Activated effector memory CD4-positive, alpha-beta T cell treated with Interleukin-2 at 50 U/mL for 16 hours (primary cell): ENCODE measurements at places on chromosomes 1 and 21.

GRCh38 chr1:116910379-116911187, 867 bp downstream of the PTGFRN start:
- peak; percentile 44 for DNase-seq

DNA sequence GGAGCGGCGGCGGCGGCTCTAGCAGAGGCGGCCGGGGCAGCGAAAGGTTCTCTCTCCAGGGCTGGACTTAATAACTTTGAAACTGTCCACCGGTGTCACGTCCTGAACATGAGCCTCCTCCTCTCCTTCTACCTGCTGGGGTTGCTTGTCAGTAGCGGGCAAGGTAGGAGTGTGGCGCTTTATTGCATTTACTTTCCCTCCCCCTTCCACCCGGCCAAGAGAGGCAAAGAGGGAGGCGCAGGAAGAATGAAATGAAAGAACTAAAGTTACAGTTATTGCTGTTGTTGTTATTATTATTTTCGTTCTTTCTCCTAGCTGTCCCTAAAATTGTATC, 214 bp downstream of the NCAM2 start:
- no peak for DNase-seq

DNA sequence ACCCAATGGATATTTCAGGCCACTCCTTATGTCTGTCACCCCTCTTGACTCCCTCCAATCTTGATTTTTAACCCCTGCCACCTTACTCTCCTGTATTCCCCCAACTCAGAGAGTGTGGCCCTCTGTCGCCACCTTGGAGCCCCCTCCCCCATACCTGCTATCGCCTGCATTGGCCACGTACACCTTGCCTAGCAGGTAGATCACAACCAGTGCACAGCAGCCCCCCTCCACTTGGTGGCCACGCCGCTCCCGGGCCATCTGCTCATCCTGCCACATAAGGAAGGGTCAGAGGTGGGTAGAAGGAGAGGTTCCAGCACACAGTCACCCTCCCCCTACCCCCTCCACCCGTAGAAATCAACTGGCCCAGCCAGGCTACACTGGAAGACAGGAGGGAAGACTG, 2.9 kb downstream of the PPM1J start:
- no peak for DNase-seq

- no peak for DNase-seq
These were observed 654.1 kb downstream of the PTPRC start for GRCh38 chr1:199292896-199293295.

DNA sequence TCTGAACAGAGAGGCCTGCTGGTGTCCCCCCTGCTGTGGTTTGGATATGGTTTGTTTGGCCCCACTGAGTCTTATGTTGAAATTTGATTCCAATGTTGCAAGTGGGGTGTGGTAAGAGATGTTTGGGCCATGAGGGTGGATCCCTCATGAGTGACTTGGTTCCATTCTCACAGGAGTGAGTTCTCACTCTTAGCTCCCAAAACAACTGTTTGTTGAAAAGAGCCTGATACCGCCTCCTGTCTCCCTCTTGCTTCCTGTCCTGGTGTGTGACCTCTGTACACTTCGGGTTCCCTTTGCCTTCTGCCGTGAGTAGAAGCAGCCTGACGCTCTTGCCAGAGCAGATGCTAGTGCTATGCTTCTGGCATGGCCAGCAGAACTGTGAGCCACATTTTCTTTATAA, 60.5 kb downstream of the C21orf91 start:
- no peak for DNase-seq

- no peak for DNase-seq
These were observed 858 bp upstream of the SUSD4 start for GRCh38 chr1:223364685-223365382.

DNA sequence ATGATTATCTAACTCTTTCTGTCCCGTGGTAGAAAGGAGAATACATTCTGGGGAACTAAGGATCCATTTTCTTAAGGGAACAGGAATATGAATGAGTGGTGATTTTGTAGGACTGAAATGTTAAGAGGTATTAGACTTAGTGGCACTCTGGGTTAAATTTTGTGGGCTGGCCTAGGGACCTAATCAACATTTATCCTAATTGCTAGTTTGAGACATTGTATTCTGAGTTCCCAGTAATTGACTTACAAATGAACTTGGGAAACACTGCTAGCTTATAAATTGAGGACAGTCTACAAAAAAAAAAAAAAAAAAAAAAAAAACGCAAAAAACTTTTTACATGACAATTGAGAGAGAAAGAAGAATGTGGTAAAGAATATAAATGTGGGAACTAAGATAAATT, 136.6 kb upstream of the ZP4 start:
- DNase-seq: no peak

DNA sequence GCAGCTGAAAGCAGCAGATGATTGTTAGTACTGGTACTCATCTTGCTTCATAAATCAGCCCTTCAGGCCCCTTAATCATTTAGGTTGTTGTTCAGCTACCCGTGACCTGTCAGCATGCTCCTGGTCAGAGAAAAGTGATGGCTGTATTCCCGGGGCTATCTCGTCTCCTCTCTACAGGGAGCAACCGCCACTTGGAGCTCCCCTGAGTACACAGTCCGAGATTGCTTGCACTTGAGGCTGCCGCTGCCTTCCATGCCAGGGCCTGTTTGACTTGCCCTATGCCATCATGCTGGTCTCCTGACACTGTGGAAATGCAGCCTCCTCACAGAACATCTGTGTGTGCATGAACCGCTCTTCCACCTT, 97.5 kb downstream of the SPATA46 start:
- no peak for DNase-seq

- DNase-seq: no peak
These were observed 30.5 kb upstream of the ZNF496 start for GRCh38 chr1:247362153-247362552.

DNA sequence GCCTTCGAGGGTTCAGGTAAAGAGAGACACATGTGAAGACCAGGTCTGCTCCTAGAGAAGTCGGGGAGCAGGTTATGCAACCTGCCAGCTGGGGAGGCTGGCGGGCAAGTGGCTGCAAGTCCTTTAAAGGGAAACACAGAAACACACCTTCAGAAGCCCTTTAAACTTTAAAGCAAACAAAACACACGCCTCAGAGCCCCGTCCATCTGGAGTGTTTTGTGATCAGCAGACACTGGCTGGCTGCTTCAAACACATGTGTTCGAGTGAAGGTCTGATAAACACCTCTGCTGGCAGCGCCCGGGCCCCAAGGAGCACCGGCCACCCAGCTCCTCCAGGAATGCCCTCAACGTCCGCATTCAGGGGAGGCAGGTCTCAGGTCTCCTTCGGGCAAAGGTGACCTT, 15.2 kb downstream of the RIPK4 start:
- DNase-seq: no peak
